Activated T-helper 1 cell treated with anti-CD3 and anti-CD28 coated beads, Interleukin-12 subunit alpha, Interleukin-12 subunit beta, Interleukin-2, Interleukin-4 antibody, amounts not matched to agents 30 ng/mL and 10 ng/mL and 1 ng/mL, durations not matched to agents 14 hours and 24 hours and 36 hours (primary cell): ENCODE measurements at places on chromosomes 6 and 20. TPM values are rescaled to one million over a fixed set of nuclear protein-coding genes. Genes with fewer than 3 reads are reported as not detected.

CCN6 gene
- 0.17 TPM in 1 of 2 replicates, not detected in the other for total RNA-seq

GRCh38 chr6:158018851-158019361 lies 37.2 kb downstream of the SYNJ2 start:
- peaks cover 26% of the 10 kb centered on the region for H3K36me3 ChIP-seq
- no peak overlapping the region for H3K4me3 ChIP-seq
- DNase-seq: no peak
- H3K27ac ChIP-seq: no peak overlapping the region
- peaks cover 20% of the 10 kb centered on the region for H3K4me1 ChIP-seq
- H3K27me3 ChIP-seq: no peaks in the 10 kb centered on the region

DNA sequence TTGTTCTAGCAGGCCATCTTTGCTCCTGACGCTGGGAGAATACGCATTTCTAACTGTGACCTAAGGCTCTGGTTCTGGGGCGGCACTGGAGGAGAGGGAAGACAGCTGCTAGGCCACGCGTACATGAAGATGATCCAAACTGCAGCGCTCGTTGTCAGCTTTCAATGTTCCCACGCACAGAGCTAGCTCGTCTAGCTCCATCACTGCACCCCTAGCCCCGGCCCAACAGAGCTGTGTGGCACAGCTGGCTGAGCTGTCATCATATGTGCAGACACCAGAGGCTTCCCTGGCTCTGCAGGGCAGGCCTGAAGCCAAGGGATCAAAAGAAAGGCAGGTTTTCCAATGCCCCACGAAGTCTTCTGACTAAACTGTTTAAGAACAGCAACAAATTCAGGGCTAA lies 124.7 kb downstream of the IRF4 start:
- H3K36me3 ChIP-seq: peaks cover 29% of the 10 kb centered on the region
- no peak overlapping the region for H3K27ac ChIP-seq
- H3K4me1 ChIP-seq: peaks cover 52% of the 10 kb centered on the region
- no peak overlapping the region for H3K4me3 ChIP-seq
- no peak for DNase-seq

- no peaks in the 10 kb centered on the region for H3K4me1 ChIP-seq
- no peak for DNase-seq
- no peak overlapping the region for H3K4me3 ChIP-seq
- no peaks in the 10 kb centered on the region for H3K36me3 ChIP-seq
- no peak overlapping the region for H3K27ac ChIP-seq
These were observed 114.5 kb downstream of the FAM120B start for GRCh38 chr6:170420791-170421776.
